ENCODE measurements at places on chromosomes 4 and X. TPM values are rescaled to one million over a fixed set of nuclear protein-coding genes. Genes with fewer than 3 reads are reported as not detected.

The BEX2 gene
- 0.67 TPM for total RNA-seq

The DOCK11 gene
- total RNA-seq: 2.0 TPM

The TMSB15C gene
- 2.5 TPM for total RNA-seq

The CACNA1F gene
- not detected for total RNA-seq

The MAGEA9B gene
- total RNA-seq: not detected

The EIF1AX gene
- total RNA-seq: 31.5 TPM

DNA sequence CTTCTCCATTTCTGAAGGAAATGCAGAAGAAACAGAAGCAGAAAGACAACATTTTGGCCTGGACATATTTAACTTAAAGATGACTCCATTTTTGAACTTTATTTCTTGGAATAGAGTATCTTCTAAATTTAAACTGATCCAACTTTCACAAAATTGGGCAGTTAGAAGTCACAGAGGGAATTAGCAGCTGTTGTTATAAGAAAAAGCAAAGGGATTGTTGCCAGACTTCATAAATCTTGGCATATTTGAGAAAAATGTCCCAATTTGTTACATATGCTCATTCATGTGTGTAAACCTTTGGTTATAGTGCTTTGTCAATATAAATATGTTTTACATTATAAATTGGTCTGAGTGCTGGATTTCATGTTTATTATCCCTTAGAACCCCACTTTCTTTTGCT, 3.4 kb downstream of the GLUD2 start:
- DNase-seq: no peak

DNA sequence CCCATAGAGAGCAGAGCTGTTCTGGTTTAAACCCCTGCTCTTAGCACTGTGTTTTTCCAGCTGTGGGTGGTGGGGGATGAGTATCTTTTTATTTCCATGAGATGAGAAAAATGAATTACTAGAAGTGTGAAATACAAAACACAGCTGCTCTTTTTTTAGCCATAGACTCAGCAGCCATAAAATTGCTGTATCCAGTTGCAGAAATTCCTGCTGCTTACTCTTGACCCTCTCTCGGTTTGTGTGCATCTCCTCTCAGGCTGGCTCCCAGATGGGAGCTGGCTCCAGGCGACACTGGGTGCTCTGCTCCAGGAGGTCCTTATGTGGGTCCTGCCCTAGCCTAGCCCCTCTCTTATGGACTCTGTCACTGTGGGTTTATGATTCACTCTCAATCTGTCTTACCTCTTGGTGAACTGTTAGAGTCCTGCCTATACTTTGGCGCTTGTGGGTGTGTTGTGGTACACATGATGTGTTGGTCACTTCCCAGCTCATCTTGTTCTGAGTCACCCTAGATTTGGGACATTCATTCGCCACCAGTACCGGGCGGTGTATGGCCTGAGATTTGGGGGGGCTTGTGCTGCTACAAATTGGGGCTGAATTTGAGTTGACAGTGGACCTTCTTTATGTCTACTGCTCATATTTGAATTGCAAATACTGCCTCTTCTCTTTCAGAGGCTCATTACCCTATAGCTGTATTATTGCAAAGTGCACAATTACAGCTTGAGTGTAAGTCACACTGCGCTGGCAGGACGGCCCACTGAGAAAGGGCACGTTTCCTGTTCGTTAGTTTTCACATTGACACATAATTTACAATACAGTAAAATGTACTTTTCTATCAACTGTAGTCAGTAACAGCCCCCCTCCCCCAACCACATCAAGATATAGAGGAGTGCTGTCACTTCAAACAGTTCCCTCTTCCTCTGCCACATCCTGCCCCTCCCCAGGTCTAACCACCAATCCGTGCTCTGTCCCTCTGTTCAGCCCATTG, 46.9 kb upstream of the MSANTD1 start:
- DNase-seq: no peak

- no peak for DNase-seq
These were observed 336.6 kb downstream of the SLITRK2 start for GRCh38 chrX:146154191-146154590.

Measured in pulmonary artery endothelial cell (primary cell).